Effector CD4-positive, alpha-beta T cell (primary cell): ENCODE measurements at places on chromosomes 7 and 10.
A peak's percentile ranks its signal among the peaks of the same experiment; 100 is the strongest.

DNA sequence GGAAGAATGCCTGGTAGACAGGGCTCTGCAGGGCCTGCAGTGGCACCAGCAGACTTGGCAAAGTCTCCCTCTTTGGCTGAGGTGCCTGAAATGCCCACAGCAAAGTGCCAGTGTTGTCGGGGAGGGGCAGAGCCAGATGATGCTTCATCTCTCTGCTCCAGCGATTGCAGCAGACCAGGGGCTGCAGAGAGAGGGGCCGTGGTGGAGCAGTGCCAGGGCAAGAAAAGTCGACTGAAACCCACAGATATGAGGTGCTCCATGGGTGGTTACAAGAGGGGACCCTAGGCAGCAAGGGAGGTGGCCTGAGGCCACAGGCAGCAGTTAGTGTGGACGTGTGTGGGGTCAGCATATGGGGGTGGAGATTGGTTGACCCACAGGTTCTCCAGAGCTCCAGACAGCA lies 123.5 kb upstream of the SHH start:
- DNase-seq, result no peak

- no peak for DNase-seq
Measured at GRCh38 chr7:89772276-89772675, 382.0 kb upstream of the STEAP1 start.

- DNase-seq, result no peak
Measured at GRCh38 chr7:28208506-28208905, 27.9 kb upstream of the JAZF1 start.

- DNase-seq, result peak; percentile 74
Measured at GRCh38 chr7:8125680-8126444, 136.1 kb downstream of the ICA1 start.

GRCh38 chr7:134174795-134175261 lies 47.7 kb downstream of the LRGUK start:
- no peak for DNase-seq

- DNase-seq, result no peak
Measured at GRCh38 chr10:43282881-43283280, 16.0 kb upstream of the RASGEF1A start.

GRCh38 chr10:27474741-27475140 lies 29.4 kb upstream of the RAB18 start:
- DNase-seq, result no peak

GRCh38 chr10:30057894-30058556 lies 1.4 kb downstream of the JCAD start:
- DNase-seq, result no peak

- DNase-seq, result no peak
Measured at GRCh38 chr7:18393465-18394118, 102.0 kb upstream of the HDAC9 start.

GRCh38 chr7:39664585-39664984 lies 41.2 kb downstream of the RALA start:
- DNase-seq, result no peak

GRCh38 chr7:103547451-103548284 lies 101.7 kb upstream of the SLC26A5 start:
- no peak for DNase-seq

GRCh38 chr7:25520017-25520416 lies 291.7 kb upstream of the NPVF start:
- DNase-seq, result no peak
